ENCODE measurements at places on chromosomes 4 and X.

GRCh38 chr4:1345903-1346780 lies 866 bp upstream of the UVSSA start:
- peak overlapping the region; percentile 89 for H3K27ac ChIP-seq
- H3K27me3 ChIP-seq, result no peaks in the 10 kb centered on the region
- H3K36me3 ChIP-seq, result no peaks in the 10 kb centered on the region

GRCh38 chr4:24924309-24924781 lies 11.5 kb upstream of the CCDC149 start:
- H3K4me1 ChIP-seq, result no peaks in the 10 kb centered on the region
- H3K27ac ChIP-seq, result no peak overlapping the region
- no peak overlapping the region for H3K4me3 ChIP-seq
- DNase-seq, result no peak

DNA sequence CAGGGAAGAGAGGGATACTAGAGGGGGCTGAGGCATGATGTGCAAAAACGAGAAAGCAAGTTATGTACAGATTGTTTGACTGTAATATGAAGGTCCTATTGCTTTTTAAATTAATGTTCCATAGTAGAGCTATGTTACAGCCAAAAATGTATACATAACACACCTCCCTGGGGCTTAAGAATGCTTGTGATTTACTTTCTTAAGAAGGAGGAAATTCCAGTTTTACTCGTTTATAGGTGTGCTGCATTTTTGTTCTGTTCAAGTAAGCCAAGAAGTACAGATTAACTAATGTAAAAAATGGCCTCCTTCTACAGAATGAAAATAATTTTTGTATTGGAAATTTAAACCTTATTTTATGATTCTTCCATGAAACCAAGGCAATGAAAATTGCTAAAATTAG lies 614.4 kb upstream of the NR3C2 start:
- H3K36me3 ChIP-seq, result no peaks in the 10 kb centered on the region
- no peak overlapping the region for H3K27ac ChIP-seq
- no peaks in the 10 kb centered on the region for H3K27me3 ChIP-seq
- H3K4me1 ChIP-seq, result no peaks in the 10 kb centered on the region

- no peak overlapping the region for H3K4me3 ChIP-seq
- H3K36me3 ChIP-seq, result no peaks in the 10 kb centered on the region
- H3K27ac ChIP-seq, result no peak overlapping the region
- no peaks in the 10 kb centered on the region for H3K4me1 ChIP-seq
- no peak for DNase-seq
Observed at GRCh38 chr4:94578195-94578594, 126.5 kb downstream of the PDLIM5 start.

GRCh38 chrX:46584736-46585135 lies 11.2 kb downstream of the CHST7 start:
- H3K4me3 ChIP-seq, result no peak overlapping the region
- no peaks in the 10 kb centered on the region for H3K4me1 ChIP-seq
- H3K27ac ChIP-seq, result no peak overlapping the region
- no peaks in the 10 kb centered on the region for H3K36me3 ChIP-seq
- no peak for DNase-seq
- no peaks in the 10 kb centered on the region for H3K27me3 ChIP-seq

- H3K27me3 ChIP-seq, result peaks cover 7% of the 10 kb centered on the region
- H3K4me3 ChIP-seq, result no peak overlapping the region
- H3K36me3 ChIP-seq, result no peaks in the 10 kb centered on the region
- H3K27ac ChIP-seq, result peak overlapping the region; percentile 3
Observed at GRCh38 chrX:13693341-13693961, 4.5 kb downstream of the RAB9A start.

DNA sequence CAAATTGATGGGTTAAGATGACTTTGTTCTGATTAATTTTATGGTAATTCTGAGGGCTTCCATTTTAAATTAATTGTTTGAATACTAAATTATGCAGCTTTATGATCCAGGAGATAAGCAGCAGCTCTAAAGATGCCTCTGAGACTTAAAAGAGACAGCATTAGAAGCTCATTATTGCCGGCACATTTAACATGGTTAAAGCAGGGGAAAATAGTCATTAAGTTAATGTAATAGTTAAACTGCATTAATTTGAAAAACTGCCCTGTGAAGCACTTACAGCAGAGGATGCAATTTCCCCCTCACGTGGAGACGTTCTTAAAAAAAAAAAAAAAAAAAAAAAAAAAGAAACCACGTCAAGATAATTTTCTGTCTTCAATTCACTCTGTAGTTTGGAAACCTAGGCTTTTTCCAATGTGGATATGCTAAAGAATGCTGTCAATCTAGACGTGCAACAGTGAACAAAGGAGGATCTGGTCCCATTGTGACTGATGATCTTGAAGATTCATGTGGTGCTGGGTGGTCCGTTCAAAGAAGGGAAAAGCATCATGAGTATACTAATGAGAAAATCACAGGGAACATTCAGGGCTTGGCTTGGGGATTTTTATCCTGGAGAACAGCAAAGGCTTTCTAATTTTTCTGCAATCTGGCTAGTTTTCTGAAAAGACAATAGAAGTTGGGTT lies 440.6 kb upstream of the HS3ST1 start:
- H3K4me3 ChIP-seq, result no peak overlapping the region
- H3K27ac ChIP-seq, result no peak overlapping the region
- DNase-seq, result no peak
- H3K27me3 ChIP-seq, result no peaks in the 10 kb centered on the region
- no peaks in the 10 kb centered on the region for H3K4me1 ChIP-seq
- H3K36me3 ChIP-seq, result no peaks in the 10 kb centered on the region
